ENCODE measurements at places on chromosomes 5 and 9. TPM values are rescaled to one million over a fixed set of nuclear protein-coding genes. Genes with fewer than 3 reads are reported as not detected.

DNA sequence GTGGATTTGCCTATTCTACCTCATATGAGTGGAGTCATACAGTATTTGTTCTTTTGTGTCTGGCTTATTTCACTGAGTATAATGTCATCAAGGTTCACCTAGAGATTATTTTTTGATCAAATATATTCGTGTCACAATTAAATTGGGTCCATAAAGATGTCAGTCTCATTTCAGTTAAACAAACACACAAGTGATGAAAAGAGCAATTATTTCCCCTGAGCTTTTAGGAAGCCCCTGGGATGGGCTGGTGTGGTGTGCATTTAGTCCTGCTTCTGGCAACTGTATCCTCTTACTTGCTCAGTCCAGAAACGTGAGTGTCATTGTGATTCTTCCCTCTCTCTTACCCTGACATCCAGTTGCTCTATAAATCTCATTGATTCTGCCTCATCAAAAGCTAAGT lies 52.8 kb upstream of the CARTPT start:
- no peaks in the 10 kb centered on the region for H3K4me1 ChIP-seq
- no peak overlapping the region for H3K27ac ChIP-seq
- H3K27me3 ChIP-seq, result no peaks in the 10 kb centered on the region
- H3K4me3 ChIP-seq, result no peak overlapping the region

- H3K27me3 ChIP-seq, result peaks cover 38% of the 10 kb centered on the region
- peaks cover 25% of the 10 kb centered on the region for H3K4me1 ChIP-seq
- no peak overlapping the region for H3K27ac ChIP-seq
- no peak overlapping the region for H3K4me3 ChIP-seq
- DNase-seq, result no peak
Observed at GRCh38 chr5:1010641-1011046, 2.0 kb downstream of the NKD2 start.

GRCh38 chr9:115781070-115781736 lies 372.4 kb upstream of the PAPPA start:
- no peak for DNase-seq
- no peak overlapping the region for H3K27ac ChIP-seq
- H3K36me3 ChIP-seq, result no peaks in the 10 kb centered on the region
- no peak overlapping the region for H3K4me3 ChIP-seq
- H3K27me3 ChIP-seq, result no peaks in the 10 kb centered on the region

DNA sequence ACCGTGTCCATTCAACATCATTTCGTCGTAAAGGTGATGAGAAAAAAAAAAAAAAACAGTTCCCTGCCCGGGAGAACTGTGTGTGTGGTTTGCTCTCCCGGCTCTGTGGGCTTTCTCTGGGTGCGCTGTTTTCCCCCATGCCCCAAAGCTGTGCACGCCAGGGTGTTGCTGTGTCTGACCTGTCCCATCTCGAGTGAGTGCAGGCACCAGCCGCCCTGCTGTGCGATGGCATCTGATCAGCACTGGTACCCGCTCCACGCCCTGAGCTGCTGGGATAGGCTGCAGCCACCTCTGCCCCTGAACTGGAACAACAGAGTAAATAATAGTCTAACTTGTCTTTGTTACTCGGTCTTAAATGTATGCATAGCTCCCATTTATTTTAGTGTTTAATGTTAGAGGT lies 33.3 kb downstream of the CEP72 start:
- no peak overlapping the region for H3K27ac ChIP-seq
- H3K36me3 ChIP-seq, result peaks cover 21% of the 10 kb centered on the region
- no peak overlapping the region for H3K4me3 ChIP-seq
- no peaks in the 10 kb centered on the region for H3K4me1 ChIP-seq

DNA sequence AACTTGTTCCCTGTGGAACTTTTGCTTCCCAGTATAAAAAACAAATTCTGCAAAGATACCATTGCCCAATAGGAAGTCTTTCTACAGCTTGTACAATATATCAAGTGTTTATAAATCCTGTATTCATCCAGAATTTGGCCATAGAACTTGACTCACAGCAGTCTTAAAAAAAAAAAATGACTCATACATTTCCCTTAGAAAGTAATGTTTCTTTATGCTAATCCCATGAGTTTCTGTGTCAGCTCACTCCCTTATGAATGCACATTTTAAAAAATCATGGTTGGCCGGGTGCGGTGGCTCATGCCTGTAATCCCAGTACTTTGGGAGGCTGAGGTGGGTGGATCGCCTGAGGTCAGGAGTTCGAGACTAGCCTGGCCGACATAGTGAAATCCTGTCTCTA lies 89.3 kb upstream of the DMRT1 start:
- H3K4me3 ChIP-seq, result no peak overlapping the region
- peaks cover 74% of the 10 kb centered on the region for H3K4me1 ChIP-seq
- H3K27ac ChIP-seq, result no peak overlapping the region
- DNase-seq, result no peak
- H3K27me3 ChIP-seq, result peaks cover 6% of the 10 kb centered on the region

- H3K36me3 ChIP-seq, result no peaks in the 10 kb centered on the region
- DNase-seq, result no peak
- H3K27me3 ChIP-seq, result peaks cover 4% of the 10 kb centered on the region
- no peak overlapping the region for H3K4me3 ChIP-seq
Observed at GRCh38 chr9:115362101-115362500, 244.1 kb upstream of the TNC start.

- peaks cover 2% of the 10 kb centered on the region for H3K27me3 ChIP-seq
- H3K27ac ChIP-seq, result no peak overlapping the region
- no peaks in the 10 kb centered on the region for H3K4me1 ChIP-seq
- no peaks in the 10 kb centered on the region for H3K36me3 ChIP-seq
- DNase-seq, result no peak
- H3K4me3 ChIP-seq, result no peak overlapping the region
Observed at GRCh38 chr9:31112491-31112890, 1272.0 kb upstream of the ACO1 start.

- no peaks in the 10 kb centered on the region for H3K4me1 ChIP-seq
- H3K27me3 ChIP-seq, result peaks cover 9% of the 10 kb centered on the region
- DNase-seq, result no peak
- no peaks in the 10 kb centered on the region for H3K36me3 ChIP-seq
- no peak overlapping the region for H3K4me3 ChIP-seq
- H3K27ac ChIP-seq, result no peak overlapping the region
Observed at GRCh38 chr9:85501882-85502281, 239.9 kb downstream of the AGTPBP1 start.

GRCh38 chr9:4292781-4293180 lies 7.1 kb downstream of the GLIS3 start:
- no peak for DNase-seq
- H3K27me3 ChIP-seq, result peaks cover 43% of the 10 kb centered on the region
- no peaks in the 10 kb centered on the region for H3K36me3 ChIP-seq
- no peak overlapping the region for H3K27ac ChIP-seq

- H3K27me3 ChIP-seq, result no peaks in the 10 kb centered on the region
- DNase-seq, result no peak
- H3K36me3 ChIP-seq, result peaks cover 13% of the 10 kb centered on the region
- H3K4me3 ChIP-seq, result no peak overlapping the region
- H3K4me1 ChIP-seq, result no peaks in the 10 kb centered on the region
Observed at GRCh38 chr5:53671447-53671846, 111.0 kb downstream of the NDUFS4 start.

- no peak for DNase-seq
- no peak overlapping the region for H3K27ac ChIP-seq
- H3K4me1 ChIP-seq, result no peaks in the 10 kb centered on the region
- H3K27me3 ChIP-seq, result no peaks in the 10 kb centered on the region
- no peaks in the 10 kb centered on the region for H3K36me3 ChIP-seq
Observed at GRCh38 chr9:106560540-106560939, 302.4 kb upstream of the ZNF462 start.

DNA sequence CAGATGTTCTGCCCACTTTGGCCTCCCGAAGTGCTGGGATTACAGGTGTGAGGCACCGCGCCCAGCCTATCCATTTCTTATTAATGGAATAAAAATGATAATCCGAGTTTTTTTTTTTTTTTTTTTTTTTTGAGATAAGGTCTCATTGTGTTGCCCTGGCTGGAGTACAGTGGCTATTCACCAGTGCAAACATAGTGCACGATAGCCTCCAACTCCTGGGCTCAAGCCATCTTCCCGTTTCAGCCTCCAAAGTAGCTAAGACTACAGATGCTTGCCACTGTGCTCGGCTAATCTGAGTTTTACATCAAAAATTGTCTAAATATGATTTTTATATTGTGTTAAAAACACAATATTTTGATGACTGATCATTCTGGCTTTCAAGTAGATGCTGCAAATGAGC lies 6.6 kb downstream of the GPR107 start:
- no peaks in the 10 kb centered on the region for H3K27me3 ChIP-seq
- DNase-seq, result no peak
- H3K4me3 ChIP-seq, result no peak overlapping the region
- H3K27ac ChIP-seq, result no peak overlapping the region

- H3K27me3 ChIP-seq, result no peaks in the 10 kb centered on the region
- H3K36me3 ChIP-seq, result no peaks in the 10 kb centered on the region
- no peak overlapping the region for H3K4me3 ChIP-seq
- H3K4me1 ChIP-seq, result no peaks in the 10 kb centered on the region
- no peak overlapping the region for H3K27ac ChIP-seq
Observed at GRCh38 chr5:9381464-9381863, 164.4 kb downstream of the SEMA5A start.

DNA sequence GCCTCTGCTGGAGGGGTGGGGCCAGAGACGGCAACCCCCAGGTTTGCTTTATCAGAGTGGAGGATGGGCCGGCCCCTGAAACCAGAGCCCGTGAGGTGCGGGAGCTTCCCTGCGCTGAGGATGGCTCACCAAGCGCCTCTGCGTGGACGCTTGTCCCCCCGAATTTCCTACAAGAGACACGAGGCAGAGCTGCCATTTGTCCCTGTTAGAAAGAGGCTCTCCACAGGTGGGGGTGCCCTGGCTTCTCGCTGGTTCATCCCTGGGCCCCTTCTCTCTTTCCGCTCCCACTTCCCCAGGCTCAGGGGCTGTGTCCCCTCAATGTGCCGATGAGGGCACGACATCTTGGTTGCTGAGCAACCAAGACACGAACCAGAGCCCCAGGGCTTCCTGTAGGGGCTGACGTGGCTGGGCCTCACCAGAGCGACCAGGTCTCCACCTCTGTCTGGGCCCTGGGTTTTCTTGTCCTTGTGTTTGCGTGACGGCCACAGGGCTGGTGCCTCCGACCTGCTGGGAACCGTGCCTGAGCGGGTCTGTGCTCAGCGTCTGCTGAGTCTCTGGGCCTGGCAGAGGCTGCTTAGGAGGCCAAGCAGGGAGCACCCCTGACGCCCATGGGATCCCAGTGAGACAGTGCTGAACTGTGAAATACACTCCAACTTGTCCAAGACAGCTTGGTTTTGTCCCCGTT lies 119.6 kb upstream of the COL5A1 start:
- H3K27ac ChIP-seq, result no peak overlapping the region
- no peaks in the 10 kb centered on the region for H3K27me3 ChIP-seq
- no peak overlapping the region for H3K4me3 ChIP-seq
- no peaks in the 10 kb centered on the region for H3K4me1 ChIP-seq

DNA sequence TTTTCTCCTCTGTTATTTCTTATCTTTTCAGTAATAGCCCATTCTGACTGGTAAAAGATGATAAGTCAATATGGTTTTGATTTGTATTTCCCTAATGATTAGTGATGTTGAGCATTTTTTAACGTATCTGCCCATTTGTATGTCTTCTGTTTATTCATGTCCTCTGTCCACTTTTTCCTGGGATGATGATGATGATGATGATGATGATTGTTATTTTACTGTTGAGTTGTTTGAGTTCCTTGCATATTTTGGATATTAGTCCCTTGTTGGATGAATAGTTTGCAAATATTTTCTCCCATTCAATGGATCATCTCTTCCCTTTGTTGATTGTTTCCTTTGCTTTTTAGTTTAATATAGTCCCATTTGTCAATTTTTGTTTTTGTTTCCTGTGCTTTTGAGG lies 27.0 kb downstream of the UTP15 start:
- H3K27ac ChIP-seq, result no peak overlapping the region
- H3K4me3 ChIP-seq, result no peak overlapping the region
- no peak for DNase-seq

DNA sequence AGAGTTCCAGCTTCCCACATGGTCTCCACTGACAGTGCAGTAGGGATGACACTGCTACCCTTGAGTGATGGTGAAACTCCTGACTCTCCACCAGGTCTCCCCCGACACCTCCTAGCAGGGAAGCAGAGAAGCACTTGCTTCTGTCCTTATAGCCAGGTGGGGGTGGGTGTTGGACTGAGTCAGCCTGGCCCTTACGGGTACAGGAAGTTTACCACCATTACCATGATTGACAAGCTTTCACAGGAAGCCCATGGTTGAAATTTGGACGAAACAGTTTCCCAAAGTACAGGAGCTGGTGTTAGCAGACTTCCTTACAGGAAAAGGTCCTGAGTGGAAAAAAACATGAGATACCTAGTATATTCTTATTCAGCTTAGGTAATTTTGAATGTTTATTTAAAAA lies 3.1 kb upstream of the FBXL7 start:
- H3K4me1 ChIP-seq, result no peaks in the 10 kb centered on the region
- no peaks in the 10 kb centered on the region for H3K36me3 ChIP-seq
- no peak overlapping the region for H3K27ac ChIP-seq
- DNase-seq, result no peak

DNA sequence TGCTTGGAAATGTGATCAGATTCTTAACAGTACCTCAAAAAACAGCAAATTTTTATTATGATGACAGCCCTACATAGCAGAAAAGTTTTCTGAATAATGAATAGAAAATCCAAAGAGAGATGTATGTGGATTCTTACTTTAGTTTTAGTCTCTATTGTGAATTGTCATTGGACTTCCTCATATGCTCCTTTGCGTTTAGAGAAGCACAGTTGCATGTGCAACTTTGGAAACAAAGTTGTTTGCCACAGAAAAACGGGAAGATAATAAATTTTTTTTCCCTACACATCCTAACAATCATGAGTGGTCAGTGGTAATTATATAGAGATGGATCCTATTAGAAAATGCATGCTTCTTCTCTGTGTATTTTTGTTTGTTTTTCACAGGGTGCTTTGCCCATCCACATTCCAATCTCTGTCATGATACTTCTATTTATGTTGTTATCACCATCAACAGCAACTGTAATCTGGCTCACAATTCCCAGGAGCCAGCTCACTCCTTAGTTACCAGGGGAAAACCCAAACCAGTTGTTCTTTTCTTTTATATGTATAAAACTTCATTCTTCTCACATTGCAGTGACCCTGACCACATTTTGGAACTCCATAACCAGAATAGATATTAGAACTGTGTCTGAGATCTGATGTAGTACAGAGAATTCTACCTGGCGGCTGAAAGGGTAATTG lies 118.7 kb downstream of the NDUFS4 start:
- no peaks in the 10 kb centered on the region for H3K27me3 ChIP-seq
- no peak overlapping the region for H3K27ac ChIP-seq
- H3K36me3 ChIP-seq, result peaks cover 20% of the 10 kb centered on the region

GRCh38 chr5:93926831-93927620 lies 185.6 kb upstream of the POU5F2 start:
- no peak overlapping the region for H3K4me3 ChIP-seq
- H3K27ac ChIP-seq, result no peak overlapping the region
- no peak for DNase-seq
- no peaks in the 10 kb centered on the region for H3K36me3 ChIP-seq
- no peaks in the 10 kb centered on the region for H3K27me3 ChIP-seq

ANKRD18A gene
- total RNA-seq, result 1.9 TPM

PCDHA13 gene
- not detected for total RNA-seq

CBY3 gene
- 0.44 TPM for total RNA-seq

TRAF2 gene
- total RNA-seq, result 49.4 TPM

ICE1 gene
- total RNA-seq, result 29.5 TPM

SLC34A3 gene
- total RNA-seq, result not detected

NMUR2 gene
- not detected for total RNA-seq

All from activated CD4-positive, alpha-beta T cell treated with anti-CD3 and anti-CD28 coated beads, Interleukin-2, amount 10 ng/mL, durations not matched to agents 7 days and 5 days (primary cell).